CD4-positive, alpha-beta T cell (primary cell): ENCODE measurements at places on chromosomes 2 and 18.
A peak's percentile ranks its signal among the peaks of the same experiment; 100 is the strongest.

GRCh38 chr18:48061781-48062570 lies 131.5 kb upstream of the SMAD2 start:
- no peak for DNase-seq
- H3K27me3 ChIP-seq = peaks cover 18% of the 10 kb centered on the region
- H3K4me1 ChIP-seq = no peaks in the 10 kb centered on the region
- no peak overlapping the region for H3K27ac ChIP-seq
- no peak overlapping the region for H3K4me3 ChIP-seq
- no peaks in the 10 kb centered on the region for H3K36me3 ChIP-seq

DNA sequence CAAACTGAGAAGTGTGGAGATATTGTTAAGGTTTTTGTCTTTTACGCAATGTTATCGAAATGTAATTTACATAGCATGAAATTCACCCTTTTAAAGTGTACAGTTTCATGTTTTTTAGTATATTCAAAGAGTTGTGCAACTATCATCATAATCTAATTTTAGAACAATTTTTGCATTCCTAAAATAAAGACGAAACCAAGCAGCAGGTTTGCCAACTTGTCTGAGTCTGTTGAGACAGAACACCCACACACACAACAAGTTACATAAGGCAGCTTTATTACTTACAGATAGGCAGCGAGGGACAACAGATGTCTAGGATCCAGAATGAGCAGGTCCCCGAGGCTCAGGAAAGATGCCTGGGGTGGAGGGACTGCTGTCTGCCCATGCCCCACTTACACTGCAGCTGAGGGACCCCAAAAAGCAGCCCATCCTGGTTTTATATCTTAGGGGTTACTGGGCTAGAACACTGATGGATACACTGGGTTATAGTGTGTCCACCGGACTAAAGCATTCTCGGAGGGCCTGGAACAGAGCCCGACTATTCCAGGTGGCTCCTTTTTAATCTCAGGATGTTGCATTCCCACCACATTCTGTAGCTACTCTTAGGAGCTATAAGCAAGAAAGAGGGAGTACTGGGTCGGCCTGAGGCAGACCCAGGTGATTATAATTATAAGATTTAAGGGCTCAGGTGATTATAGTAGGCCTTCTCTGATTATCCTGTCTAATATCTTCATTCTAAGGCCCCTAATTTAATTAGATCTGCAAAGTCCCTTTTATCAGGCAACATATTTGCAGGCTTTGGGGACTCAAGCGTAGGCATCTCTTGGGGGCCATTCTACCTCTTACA lies 150.2 kb upstream of the DOK6 start:
- DNase-seq = no peak
- H3K4me1 ChIP-seq = no peaks in the 10 kb centered on the region
- H3K27ac ChIP-seq = no peak overlapping the region

- H3K4me1 ChIP-seq = peaks cover 2% of the 10 kb centered on the region
- H3K27ac ChIP-seq = no peak overlapping the region
- no peak for DNase-seq
- no peak overlapping the region for H3K4me3 ChIP-seq
These were observed 215.3 kb upstream of the COPS8 start for GRCh38 chr2:236870370-236870769.

DNA sequence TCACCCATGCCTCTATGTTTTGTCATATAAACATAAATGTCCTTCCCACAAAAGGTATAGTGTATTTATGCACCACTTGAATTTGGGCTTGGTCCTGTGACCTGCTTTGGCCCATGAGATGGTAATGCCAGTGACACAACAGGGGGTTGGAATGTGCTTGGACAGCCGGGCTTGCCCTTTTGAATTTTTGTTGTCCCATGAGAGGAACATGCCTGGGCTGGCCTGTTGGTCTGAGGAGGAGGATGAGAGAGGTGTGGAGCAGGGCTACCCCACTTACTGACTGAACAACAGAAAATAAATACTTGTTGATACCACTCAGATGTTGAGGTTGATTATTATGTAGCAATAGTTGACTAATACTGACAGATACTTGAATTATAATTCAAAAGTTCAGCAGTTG lies 63.2 kb upstream of the TCF4 start:
- H3K4me1 ChIP-seq = no peaks in the 10 kb centered on the region
- H3K4me3 ChIP-seq = no peak overlapping the region
- H3K36me3 ChIP-seq = no peaks in the 10 kb centered on the region
- H3K27ac ChIP-seq = no peak overlapping the region

GRCh38 chr2:181459621-181460021 lies 2.4 kb downstream of the ITGA4 start:
- DNase-seq = no peak
- H3K36me3 ChIP-seq = peaks cover 24% of the 10 kb centered on the region
- H3K27ac ChIP-seq = peak overlapping the region; percentile 72

- H3K27me3 ChIP-seq = no peaks in the 10 kb centered on the region
- DNase-seq = no peak
These were observed 71.1 kb upstream of the DSC1 start for GRCh38 chr18:31233621-31234275.

DNA sequence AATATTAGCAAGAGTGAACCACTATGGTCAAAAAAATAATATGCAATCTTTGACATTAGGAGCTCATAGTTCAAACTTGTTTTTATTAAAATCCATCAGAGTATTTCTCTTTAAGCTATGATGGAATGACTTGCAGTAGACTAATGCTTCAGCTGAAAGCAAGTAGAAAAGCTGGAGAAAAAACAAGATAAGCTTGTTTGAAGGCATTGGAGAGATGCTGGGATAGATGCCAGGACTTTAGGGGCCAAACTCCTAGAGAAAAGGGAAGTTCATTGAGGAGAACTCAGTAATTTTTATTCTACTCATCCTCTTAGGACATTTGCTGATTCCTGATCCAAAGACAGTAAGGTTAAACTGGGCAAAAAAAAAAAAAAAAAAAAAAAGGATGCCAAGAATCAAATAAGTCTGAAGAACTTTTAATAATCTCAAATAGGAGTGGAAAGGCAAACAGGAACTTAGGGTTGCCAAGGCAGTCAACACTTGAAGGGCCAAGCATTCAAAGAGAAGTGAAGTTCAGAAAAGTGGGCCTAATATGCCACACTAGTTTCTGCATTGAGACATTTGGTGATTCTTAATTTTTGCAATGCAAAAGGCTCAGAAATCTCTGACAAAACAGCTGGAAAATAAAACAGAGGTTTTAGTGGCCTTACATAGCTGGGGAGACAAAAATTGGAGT lies 19.7 kb upstream of the AFF3 start:
- DNase-seq = no peak
- no peaks in the 10 kb centered on the region for H3K4me1 ChIP-seq
- no peaks in the 10 kb centered on the region for H3K36me3 ChIP-seq
- no peak overlapping the region for H3K27ac ChIP-seq
- no peaks in the 10 kb centered on the region for H3K27me3 ChIP-seq

DNA sequence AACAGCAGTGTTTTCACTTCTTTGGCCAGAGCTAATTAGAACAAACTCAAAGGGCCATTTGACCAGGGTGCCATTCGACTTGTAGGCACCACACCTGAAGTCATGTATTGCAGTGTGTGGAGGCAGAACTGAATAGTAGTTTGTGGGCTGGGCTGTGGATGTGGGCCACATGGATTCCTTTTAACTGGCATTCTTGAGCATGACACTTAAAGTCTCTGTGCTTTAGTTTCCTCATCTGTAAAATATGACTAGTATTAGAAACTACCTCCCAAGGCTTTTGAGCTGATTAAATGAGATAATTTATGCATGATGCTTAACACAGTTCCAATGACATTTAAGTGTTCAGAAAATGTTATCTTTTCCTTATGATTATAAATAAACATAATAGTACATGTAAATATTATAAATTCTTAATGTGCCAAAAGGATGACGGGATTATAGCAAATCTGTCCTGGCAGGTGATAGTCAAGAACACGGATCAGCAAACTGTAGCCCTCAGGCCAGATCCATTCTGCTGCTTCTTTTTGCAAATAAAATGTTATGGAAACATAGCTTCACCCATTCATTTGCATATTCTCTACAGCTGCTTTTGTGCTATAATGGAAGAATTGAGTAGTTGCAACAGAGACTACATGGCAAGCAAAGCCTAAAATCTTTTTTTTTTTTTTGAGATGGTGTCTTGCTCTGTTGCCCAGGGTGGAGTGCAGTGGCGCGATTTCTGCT lies 36.3 kb upstream of the CCDC68 start:
- no peak overlapping the region for H3K4me3 ChIP-seq
- no peak for DNase-seq
- H3K27me3 ChIP-seq = no peaks in the 10 kb centered on the region
- H3K36me3 ChIP-seq = no peaks in the 10 kb centered on the region
- H3K27ac ChIP-seq = no peak overlapping the region

DNA sequence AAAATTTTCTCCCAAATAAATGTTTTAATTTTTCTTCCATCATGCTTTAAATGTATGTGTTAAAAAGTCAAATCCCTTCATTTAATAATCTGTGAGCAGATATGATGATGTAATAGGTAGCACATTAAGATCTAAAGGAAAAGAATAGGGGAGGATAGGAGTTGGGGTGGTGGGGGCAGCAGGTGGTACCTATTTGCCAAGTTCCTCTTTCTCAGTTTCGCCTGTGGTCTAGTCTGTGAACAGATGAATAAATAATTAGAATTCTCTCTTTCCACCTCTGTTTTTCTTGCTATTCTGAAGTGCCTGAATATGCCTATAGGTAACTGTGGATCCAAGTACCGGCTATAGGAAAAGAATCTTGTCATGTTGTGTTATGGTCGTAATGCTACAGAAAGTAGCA lies 152.5 kb downstream of the NRXN1 start:
- DNase-seq = no peak
- no peaks in the 10 kb centered on the region for H3K36me3 ChIP-seq
- no peak overlapping the region for H3K27ac ChIP-seq
- H3K4me3 ChIP-seq = no peak overlapping the region

- DNase-seq = no peak
- H3K27ac ChIP-seq = no peak overlapping the region
- no peaks in the 10 kb centered on the region for H3K36me3 ChIP-seq
These were observed 151.4 kb upstream of the NXPH2 start for GRCh38 chr2:138931284-138932256.

DNA sequence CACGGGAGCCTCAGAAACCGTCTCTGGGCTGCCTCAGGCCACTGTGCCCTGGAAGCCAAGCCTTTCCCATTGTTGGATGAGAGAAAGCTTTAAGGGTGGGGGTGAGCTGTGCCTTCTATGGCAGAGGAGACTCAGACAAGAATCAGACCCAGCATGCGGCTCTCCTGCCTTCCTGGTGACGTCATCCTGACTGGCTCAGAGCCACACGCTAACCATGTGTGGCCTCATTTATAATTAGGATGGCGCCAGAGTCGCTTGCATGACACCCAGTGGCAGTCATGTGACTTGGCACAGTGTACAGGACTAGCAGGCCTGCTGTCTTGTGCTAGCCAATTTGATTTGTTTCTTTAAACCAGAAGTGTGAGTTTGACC lies 99.1 kb downstream of the SH3BP4 start:
- H3K4me3 ChIP-seq = no peak overlapping the region
- no peaks in the 10 kb centered on the region for H3K27me3 ChIP-seq
- H3K36me3 ChIP-seq = no peaks in the 10 kb centered on the region

GRCh38 chr2:10188211-10188610 lies 65.7 kb downstream of the RRM2 start:
- H3K36me3 ChIP-seq = no peaks in the 10 kb centered on the region
- DNase-seq = no peak
- H3K4me3 ChIP-seq = no peak overlapping the region

DNA sequence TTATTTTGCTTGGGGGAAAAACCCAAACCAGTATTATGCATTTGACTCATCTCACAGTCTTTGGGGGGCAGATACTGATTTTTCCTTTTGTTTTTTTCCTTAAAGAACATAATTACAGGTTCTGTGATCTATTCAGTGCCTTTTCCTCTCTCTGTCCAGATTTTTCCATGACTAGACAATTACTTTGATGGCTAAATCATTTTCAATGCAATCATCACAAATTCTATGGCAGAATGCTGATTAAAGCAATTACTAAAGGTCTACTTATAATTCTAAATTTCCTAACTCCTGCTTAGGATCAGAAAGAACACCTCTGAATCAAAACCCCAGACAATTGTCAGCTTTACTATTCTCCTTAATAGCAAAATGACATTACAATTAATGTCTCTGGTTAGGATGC lies 38.8 kb downstream of the POLR1A start:
- peaks cover 60% of the 10 kb centered on the region for H3K36me3 ChIP-seq
- no peak for DNase-seq
- no peak overlapping the region for H3K4me3 ChIP-seq
- no peak overlapping the region for H3K27ac ChIP-seq
- H3K4me1 ChIP-seq = peaks cover 14% of the 10 kb centered on the region

GRCh38 chr2:47078541-47079482 lies 76.3 kb downstream of the STPG4 start:
- peaks cover 6% of the 10 kb centered on the region for H3K4me1 ChIP-seq
- peaks cover 4% of the 10 kb centered on the region for H3K36me3 ChIP-seq
- H3K4me3 ChIP-seq = no peak overlapping the region
- H3K27me3 ChIP-seq = no peaks in the 10 kb centered on the region

DNA sequence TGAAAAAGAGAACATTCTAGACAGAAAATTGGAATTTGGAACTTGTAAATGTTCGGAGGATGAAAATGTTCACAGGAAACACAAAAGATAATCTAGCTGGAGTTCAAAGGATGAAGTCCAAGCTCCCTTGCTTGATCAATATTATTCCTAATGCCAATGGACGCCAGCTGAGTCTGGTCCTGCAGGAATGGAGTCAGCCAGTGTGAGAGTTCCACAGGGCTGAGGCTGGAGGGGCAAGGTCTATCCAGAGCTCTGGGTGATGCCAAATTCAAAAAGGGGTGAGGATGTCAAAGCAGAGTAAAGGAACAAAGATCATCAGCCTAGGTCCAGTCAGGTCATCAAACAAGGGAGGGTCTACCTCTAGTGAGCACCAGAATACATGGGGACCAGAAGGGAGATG lies 78.5 kb upstream of the CTNNA2 start:
- no peaks in the 10 kb centered on the region for H3K36me3 ChIP-seq
- H3K4me1 ChIP-seq = no peaks in the 10 kb centered on the region
- DNase-seq = no peak
- H3K4me3 ChIP-seq = no peak overlapping the region

GRCh38 chr2:109481599-109481998 lies 132.2 kb downstream of the SEPTIN10 start:
- no peaks in the 10 kb centered on the region for H3K27me3 ChIP-seq
- H3K36me3 ChIP-seq = no peaks in the 10 kb centered on the region
- H3K4me3 ChIP-seq = no peak overlapping the region
- no peaks in the 10 kb centered on the region for H3K4me1 ChIP-seq
- DNase-seq = no peak

DNA sequence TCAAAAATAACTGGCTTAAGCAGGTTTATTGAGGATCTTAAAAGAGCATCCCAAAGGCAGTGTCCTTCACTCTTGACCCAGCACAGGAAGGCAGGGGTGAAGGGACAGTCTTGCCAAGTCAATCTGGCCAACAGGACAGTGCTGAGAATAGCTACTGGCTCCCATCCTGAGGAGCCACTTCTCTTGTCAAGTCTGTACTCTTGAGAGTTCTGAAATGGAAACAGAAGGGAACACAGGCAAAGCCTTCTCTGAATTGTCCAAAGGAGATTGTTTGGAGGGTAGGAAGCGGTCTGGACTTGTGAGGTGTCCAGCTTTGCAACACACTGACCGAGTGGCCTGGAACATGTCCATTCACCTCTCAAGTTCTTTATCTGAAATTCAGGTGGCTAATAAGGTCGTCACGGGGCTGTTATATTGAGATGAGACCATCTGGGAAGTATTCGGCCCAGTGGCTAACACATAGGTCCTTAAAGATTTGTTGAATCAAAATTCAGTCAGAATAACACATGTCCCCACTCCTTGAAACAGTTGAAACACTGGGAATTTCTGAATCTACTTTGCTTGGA lies 99.5 kb upstream of the FHL2 start:
- H3K27me3 ChIP-seq = peaks cover 8% of the 10 kb centered on the region
- no peak for DNase-seq
- no peak overlapping the region for H3K4me3 ChIP-seq
- H3K36me3 ChIP-seq = no peaks in the 10 kb centered on the region
